ENCODE measurements at places on chromosomes 7 and 10.

DNA sequence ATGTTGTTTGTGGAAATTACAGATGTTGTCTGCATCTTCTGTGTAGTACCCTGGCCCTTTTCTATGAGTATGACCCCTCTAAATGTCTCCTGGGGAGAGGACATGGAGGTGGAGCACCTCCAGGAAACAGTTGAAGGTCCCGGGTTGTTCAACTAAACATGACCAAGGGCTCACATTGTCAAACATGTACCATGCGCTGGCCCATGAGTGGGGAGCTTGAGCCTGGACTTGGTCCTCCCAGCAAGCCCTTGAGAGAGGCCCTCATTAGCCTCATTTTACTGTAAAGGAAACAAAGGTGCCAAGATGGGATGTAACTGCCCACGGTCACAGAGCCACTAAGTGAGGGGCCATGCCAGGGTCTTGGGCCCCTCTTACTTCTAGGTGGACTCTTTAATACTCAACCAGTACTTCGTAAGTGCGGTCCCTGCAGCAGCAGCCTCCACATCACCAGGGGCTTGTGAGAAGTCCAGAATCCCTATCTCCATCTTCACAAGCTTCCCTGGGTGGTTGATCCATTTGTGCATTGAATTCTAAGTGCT, 31.2 kb downstream of the C10orf71 start:
- H3K27ac ChIP-seq = no peak overlapping the region
- H3K4me1 ChIP-seq = no peaks in the 10 kb centered on the region
- H3K4me3 ChIP-seq = no peak overlapping the region

DNA sequence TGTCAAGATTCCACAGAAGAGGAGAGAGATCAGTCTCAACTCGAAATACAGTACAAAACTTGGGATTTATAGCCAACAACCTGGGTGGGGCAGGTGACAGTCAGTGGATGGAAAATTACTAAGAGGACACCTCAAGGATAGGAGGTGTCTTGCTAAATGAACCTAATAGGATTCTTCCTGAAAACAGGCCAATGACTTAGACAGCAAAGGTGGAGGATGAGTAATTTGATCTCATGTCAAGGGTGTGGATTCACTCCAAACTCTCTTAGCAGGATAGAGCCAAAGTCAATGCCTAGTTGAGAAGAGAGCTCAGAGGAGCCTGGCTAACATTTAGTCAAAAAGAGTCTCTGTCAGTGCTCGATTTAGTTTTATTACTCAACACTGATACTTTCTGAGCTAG, 106.7 kb upstream of the INSYN2A start:
- no peaks in the 10 kb centered on the region for H3K27me3 ChIP-seq
- H3K4me3 ChIP-seq = no peak overlapping the region
- H3K27ac ChIP-seq = no peak overlapping the region
- H3K36me3 ChIP-seq = no peaks in the 10 kb centered on the region
- no peak for DNase-seq

- H3K4me1 ChIP-seq = peaks cover 14% of the 10 kb centered on the region
- H3K27me3 ChIP-seq = no peaks in the 10 kb centered on the region
- no peak for DNase-seq
- peak overlapping the region; percentile 37 for H3K27ac ChIP-seq
- peak overlapping the region; percentile 47 for H3K4me3 ChIP-seq
- H3K36me3 ChIP-seq = no peaks in the 10 kb centered on the region
These were observed 8.2 kb downstream of the TPK1 start for GRCh38 chr7:144827621-144828020.

DNA sequence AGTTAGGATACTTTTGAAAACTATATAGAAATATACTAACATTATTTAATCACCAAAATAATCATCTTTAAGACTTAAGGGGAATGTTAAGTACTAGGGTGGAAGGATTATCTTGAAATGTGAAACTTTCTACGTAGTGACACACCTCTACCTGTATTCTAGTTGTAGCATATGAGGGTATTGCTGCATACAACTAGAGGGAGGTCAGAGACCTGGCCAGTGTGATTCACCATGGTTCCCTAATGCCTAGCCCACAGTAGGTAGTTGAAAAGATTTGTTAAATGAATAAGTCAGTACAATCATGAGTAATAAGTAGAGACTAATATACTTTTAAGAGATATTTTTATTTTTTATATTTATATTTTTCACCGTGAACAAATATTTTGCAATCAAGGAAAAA, 84.1 kb upstream of the RPA3 start:
- no peak overlapping the region for H3K27ac ChIP-seq
- H3K4me3 ChIP-seq = no peak overlapping the region

- H3K4me1 ChIP-seq = peaks cover 3% of the 10 kb centered on the region
- H3K4me3 ChIP-seq = no peak overlapping the region
- no peak overlapping the region for H3K27ac ChIP-seq
These were observed 17.0 kb downstream of the CADPS2 start for GRCh38 chr7:122869260-122869659.

GRCh38 chr7:151616443-151617213, 96.9 kb upstream of the RHEB start:
- H3K4me1 ChIP-seq = peaks cover 6% of the 10 kb centered on the region
- no peaks in the 10 kb centered on the region for H3K36me3 ChIP-seq
- DNase-seq = no peak
- no peaks in the 10 kb centered on the region for H3K27me3 ChIP-seq
- no peak overlapping the region for H3K27ac ChIP-seq
- H3K4me3 ChIP-seq = no peak overlapping the region

- no peak for DNase-seq
- no peaks in the 10 kb centered on the region for H3K36me3 ChIP-seq
- H3K27ac ChIP-seq = no peak overlapping the region
- H3K4me1 ChIP-seq = no peaks in the 10 kb centered on the region
These were observed 135.6 kb downstream of the TMEM168 start for GRCh38 chr7:112654322-112655216.

DNA sequence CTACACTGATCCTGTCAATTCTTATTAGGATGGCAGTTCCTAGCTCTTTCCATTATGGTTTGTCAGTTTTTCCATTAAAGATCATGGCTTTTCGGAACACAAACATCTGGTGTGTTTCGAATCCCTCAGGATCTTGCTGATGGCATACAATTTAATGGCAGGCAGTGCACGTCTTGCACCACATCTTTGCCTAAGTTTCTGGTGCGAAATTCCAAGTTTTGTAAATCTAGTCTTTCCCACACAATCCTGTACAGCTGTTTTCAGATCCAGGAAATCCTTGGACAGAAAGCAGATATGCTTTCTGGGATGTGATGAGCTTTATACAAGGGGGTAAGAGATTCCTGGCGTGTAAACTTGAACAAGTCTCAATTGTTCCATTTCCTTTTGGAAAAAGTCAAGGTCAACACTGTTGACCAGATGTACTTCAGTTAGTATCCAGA, 224.3 kb upstream of the PHYHIPL start:
- H3K4me1 ChIP-seq = no peaks in the 10 kb centered on the region
- DNase-seq = no peak
- no peaks in the 10 kb centered on the region for H3K36me3 ChIP-seq
- H3K27ac ChIP-seq = no peak overlapping the region
- no peaks in the 10 kb centered on the region for H3K27me3 ChIP-seq

DNA sequence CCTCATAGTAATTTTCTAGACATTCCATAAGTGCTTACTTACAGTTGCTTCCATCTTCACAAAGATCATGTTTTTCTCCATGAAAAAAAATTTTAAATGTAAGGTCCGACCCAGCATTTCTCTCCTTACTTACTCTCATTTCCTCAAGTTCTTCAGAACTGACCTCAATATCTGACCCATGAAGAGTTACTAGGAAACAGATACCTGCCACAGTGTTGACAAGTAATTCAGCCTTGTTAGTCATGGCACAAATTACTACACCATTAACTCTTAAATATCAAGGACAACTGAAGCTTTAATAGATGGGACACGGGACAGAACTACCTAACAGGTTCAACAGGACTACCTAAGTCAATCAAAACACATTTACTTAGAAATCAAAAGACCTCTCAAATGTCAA, 316.2 kb downstream of the POM121L12 start:
- no peak for DNase-seq
- H3K27ac ChIP-seq = no peak overlapping the region
- no peak overlapping the region for H3K4me3 ChIP-seq
- H3K36me3 ChIP-seq = no peaks in the 10 kb centered on the region
- H3K27me3 ChIP-seq = no peaks in the 10 kb centered on the region

GRCh38 chr7:134378562-134378961, 61.8 kb upstream of the SLC35B4 start:
- no peaks in the 10 kb centered on the region for H3K36me3 ChIP-seq
- no peak overlapping the region for H3K4me3 ChIP-seq
- DNase-seq = no peak
- no peaks in the 10 kb centered on the region for H3K4me1 ChIP-seq

DNA sequence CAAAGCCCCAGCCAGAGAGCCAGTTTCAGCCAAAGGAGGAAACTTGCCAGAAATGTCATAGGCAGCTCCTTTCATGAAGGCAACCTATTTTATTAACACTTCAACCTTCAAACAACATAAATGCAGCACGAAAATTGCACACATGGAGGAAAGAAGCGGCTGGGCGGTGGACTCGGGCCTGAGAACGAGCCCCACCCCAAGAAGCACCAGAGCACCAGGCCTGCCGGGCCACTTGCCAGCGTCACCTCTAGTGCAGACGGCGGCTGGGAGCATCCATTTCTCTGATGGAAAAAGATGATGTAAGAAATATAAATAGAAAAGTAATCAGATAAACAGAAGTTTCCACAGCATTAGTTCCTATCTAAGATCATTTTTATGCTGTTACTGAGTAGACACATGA, 100.0 kb downstream of the TCERG1L start:
- no peaks in the 10 kb centered on the region for H3K4me1 ChIP-seq
- no peaks in the 10 kb centered on the region for H3K36me3 ChIP-seq
- DNase-seq = no peak

DNA sequence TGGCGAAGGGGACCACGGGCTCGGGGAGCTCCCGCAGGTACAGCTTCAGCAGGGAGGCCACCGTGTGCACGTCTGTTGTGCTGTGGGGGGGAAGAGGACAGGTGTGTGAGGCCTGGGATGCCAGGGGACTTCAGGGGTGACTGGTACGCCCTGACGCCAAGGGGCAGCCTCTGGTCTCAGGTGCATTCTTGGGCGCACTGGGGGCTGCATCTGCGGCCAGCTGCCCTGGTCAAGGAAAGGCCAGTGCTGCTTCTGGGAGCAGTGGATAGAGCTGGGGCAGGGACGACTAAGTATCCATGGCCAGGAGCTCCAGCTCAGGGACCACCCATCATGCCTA, 148.5 kb downstream of the MAPK8 start:
- H3K27me3 ChIP-seq = no peaks in the 10 kb centered on the region
- no peaks in the 10 kb centered on the region for H3K36me3 ChIP-seq
- H3K27ac ChIP-seq = no peak overlapping the region

DNA sequence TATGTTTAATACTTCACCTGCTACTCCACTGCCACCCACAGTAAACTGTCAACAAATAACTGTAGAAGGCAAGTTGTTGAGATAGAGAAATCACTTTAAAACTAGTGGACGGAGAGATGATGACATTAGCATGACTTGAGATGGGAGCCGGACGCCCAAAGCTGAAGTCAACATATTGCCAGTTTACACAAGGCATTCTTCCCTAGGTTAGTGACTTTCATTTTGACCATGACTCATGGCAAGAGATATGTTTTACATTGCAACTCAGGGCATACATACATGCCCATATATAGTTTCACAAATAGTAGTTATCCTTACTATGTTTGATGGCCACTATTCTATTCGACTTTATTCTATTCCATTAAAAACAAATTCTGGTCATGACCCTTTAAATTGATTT, 296.6 kb downstream of the PLXNA4 start:
- H3K27ac ChIP-seq = no peak overlapping the region
- no peaks in the 10 kb centered on the region for H3K36me3 ChIP-seq
- H3K4me1 ChIP-seq = no peaks in the 10 kb centered on the region
- DNase-seq = no peak

DNA sequence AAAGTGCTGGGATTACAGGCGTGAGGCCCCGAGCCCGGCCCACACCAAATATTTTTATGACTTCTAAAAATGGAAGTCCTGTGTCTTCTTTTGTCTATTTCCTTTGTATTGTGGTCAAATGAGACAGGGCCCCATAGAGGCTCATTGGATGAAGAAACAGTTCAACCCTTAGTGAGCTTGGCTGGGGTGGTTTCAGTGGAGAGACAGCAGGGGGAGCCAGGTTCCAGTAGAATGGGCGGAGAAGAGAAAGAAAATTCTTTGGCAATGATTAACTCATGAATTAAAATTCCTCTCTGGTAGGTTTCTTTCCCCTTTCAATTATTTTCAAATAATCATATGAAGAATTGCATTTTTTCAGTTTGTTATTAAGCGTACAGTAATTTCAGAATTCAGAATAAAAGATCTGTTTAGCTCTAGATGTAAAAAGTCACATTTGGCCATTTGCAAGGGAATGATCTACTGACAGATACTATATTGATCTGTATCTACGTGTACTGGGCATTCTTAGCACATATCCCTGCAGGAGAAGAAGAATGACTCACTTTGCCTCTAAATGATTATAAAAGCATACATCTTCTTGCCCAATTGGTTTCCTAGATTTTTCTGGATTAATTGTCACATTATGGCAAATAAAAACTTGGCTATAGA, 43.2 kb downstream of the PNLIPRP3 start:
- DNase-seq = no peak
- no peaks in the 10 kb centered on the region for H3K4me1 ChIP-seq
- H3K27me3 ChIP-seq = no peaks in the 10 kb centered on the region
- no peak overlapping the region for H3K27ac ChIP-seq
- H3K36me3 ChIP-seq = no peaks in the 10 kb centered on the region

DNA sequence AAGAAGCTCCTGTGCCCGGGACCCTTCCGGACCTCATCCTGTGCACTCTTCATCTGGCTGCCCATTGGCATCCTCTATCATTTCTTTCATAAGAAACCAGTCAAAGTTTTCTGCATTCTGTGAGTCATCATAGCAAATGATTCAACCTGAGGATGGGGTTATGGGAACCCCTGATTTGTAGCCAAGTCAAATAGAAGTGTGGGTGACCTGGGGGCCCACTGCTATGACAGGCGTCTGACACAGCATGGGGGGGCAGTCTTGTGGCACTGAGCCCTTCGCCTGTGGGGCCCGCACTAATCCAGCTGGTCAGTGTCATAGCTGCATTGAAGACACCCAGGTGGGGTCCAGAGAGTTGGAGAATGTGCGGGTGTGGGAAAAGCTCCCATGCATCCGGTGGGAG, 230.4 kb downstream of the USP6NL start:
- H3K36me3 ChIP-seq = no peaks in the 10 kb centered on the region
- no peaks in the 10 kb centered on the region for H3K4me1 ChIP-seq
- no peak overlapping the region for H3K4me3 ChIP-seq
- no peak for DNase-seq

DNA sequence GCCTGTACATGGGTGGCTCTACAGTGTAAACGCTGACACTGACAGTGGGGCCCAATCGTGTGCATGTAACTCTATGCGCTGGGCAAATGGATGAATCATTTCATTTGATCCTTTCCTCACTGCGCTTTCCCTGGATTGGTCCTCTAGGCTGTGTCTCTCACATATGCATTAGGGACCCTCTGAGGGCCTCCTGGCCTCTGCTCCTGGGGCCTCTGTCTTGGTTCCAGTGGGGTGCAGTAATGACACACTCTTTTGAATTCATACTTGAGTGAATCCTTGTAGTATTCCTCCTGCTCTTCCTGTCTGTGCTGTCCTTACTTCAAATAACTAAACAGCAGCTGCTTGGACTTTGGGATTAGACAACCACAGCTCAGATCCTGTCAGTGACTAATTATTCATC, 176.5 kb upstream of the ADO start:
- H3K27ac ChIP-seq = no peak overlapping the region
- no peak overlapping the region for H3K4me3 ChIP-seq
- H3K4me1 ChIP-seq = no peaks in the 10 kb centered on the region
- no peaks in the 10 kb centered on the region for H3K27me3 ChIP-seq
- no peak for DNase-seq

- H3K4me3 ChIP-seq = no peak overlapping the region
- H3K4me1 ChIP-seq = no peaks in the 10 kb centered on the region
- H3K27ac ChIP-seq = no peak overlapping the region
These were observed 261.9 kb upstream of the LYZL1 start for GRCh38 chr10:29026802-29027580.
